ENCODE measurements at places on chromosomes 4 and X.

GRCh38 chrX:22310779-22311178, 38.1 kb downstream of the CBLL2 start:
- DNase-seq, result no peak

DNA sequence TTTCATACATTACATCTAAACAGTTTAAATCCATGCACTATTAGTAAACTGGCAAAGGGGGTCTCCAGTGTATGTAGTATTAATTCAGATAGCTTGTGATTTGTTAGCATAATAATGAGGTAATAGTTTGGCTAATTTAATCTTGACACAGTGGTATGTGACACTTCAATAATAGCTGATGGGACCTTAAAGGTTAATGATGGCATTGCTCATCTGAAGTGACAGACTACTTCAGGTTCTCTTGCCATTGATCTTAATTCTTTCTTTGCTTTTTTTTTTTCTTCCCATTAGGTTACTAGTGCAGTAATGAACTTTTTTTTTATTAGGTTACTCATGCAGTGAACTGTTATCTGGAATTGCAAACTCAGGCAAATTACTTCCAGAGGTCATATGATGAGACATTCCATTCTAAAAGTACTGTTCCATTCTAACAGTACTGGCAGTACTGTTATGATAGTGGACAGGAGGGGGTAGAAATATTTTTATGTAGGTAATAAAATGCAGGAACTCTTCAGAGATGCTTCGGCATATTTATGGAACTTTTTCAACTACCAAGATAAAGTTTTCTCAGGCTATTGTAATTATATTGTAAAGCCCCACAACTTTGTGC, 911.3 kb upstream of the LCORL start:
- DNase-seq, result no peak

DNA sequence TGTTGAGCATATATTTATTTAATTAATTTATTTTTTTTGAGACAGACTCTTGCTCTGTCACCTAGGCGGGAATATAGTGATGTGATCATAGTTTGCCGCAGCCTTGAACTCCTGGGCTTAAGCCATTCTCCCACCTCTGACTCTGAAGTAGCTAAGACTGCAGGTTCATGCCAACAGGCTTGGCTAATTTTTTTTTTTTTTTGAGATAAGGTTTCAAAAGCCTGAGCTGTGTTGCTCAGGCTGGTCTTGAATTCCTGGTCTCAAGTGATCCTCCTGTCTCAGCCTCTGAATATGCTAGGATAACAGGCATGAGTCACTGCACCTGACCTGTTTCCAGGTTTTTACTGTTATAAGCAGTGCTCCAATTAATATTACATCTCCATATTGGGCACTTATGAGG, 4.8 kb downstream of the ADD1 start:
- peak; percentile 57 for DNase-seq

- no peak for DNase-seq
Measured at GRCh38 chr4:112371361-112371760, 74.2 kb downstream of the ALPK1 start.

DNA sequence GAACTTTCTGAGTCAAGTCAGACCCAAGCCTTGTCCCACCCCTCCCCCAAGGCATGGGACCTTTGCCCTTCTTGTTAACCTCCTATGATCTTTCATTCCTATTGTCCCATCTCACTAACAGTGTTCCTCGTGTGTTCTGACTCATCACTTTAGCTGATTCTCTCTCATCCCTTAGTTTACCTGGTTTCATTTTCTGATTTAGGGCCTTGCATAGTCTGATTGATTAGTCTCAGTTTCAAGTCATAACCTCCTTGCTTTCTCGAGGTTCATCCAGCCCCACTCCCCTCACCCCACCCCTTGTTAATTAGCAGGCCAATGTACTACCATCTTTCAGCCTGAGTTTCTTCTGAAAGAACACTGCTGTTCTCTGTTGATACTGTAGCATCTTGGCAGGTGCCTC, 517.4 kb downstream of the RPA4 start:
- no peak for DNase-seq

- DNase-seq, result no peak
Measured at GRCh38 chrX:13536551-13536950, 32.9 kb upstream of the EGFL6 start.

DNA sequence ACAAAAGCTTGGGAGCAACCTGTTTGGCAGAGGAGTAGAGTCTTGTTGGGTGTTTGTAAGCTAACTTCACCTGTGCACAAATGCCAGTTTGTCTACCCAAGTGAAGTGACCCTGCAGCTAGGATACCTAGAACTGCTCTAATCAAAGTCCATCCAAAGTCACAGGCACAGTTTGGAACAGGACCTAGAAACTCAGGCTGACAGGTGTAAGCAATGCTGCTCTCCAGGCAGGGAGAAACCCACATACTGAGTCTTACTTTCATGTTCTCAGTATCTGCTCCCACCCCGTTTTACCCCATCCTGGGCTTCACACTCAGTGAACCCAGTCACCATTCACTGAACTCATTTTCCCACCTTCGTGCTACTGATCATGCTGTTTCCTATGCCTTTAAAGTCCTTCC, 40.3 kb downstream of the MAML3 start:
- no peak for DNase-seq

DNA sequence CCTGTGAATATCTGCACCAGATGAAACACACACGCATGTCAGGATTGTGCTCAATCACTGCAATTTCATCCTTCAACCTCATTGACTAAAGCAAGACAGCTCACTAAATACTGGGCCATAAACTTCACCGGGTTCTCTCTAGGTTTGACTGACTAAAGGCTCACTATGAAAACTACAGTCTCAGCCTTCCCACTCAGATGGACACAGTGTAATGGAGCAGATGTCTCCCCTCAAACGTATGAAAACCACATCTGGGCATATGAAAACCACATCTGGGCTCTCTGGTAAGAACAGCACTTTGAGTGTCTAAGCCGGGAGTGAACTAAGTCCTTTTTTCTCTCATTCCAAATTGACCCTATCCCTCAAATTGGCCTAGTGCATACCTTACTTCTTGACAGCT, 15.2 kb downstream of the GEMIN8 start:
- DNase-seq, result no peak

- DNase-seq, result no peak
Measured at GRCh38 chr4:17531538-17532285, 16.7 kb downstream of the CLRN2 start.

- no peak for DNase-seq
Measured at GRCh38 chr4:23999714-24000469, 110.0 kb upstream of the PPARGC1A start.

DNA sequence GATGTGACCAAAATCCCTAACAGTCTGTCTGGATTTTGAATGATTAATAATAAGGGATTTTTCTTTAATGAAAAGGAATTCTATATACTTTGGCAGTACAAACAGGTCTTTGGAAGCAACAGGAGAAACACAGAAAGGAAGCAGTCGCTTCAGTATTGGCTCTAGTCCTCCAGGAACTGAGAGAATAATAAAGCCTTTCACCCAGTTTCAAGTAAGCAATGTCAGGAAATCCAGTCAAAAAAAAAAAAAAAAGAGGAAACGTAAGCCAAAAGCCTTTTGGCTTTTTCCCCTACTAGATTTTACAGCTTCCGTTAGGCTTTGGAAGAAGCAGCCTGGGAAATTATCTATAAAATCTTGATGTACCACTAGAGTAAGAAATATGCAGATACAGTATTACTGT, 61.7 kb upstream of the HDAC8 start:
- no peak for DNase-seq

DNA sequence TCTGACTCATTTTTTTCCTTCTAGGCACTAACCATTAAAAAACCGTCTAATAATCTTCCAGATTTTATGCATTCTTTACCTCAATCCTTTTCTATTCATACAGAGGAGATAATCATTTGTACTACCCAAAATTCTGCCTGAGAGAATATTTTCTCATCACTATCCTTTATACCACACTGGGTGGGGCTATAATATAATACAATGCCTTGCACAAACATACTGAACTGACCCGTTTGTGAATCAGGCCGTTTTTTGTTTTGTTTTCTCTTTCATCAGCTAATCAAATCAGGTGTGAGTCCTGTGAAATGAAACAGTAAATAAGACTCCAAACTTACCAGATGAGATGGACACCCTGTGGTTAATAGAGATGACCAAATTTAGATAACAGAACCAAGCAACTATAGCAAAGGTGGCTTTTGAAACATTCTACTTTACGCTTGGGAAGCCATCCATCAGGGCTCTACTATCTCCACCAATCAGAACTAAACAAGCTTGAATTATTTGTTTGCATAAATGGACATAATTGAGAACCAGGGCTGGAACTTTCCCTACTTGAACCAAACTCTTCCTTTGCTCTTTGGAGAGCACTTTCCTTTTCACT, 573.0 kb downstream of the GABRG1 start:
- DNase-seq, result no peak

GRCh38 chrX:45714866-45715265, 514.2 kb upstream of the DIPK2B start:
- no peak for DNase-seq

GRCh38 chr4:150178161-150178560, 99.9 kb downstream of the DCLK2 start:
- no peak for DNase-seq

- DNase-seq, result peak; percentile 43
Measured at GRCh38 chr4:107913283-107913899, 18.0 kb upstream of the CYP2U1 start.

- DNase-seq, result no peak
Measured at GRCh38 chr4:106034751-106035150, 139.5 kb downstream of the NPNT start.

GRCh38 chr4:874056-874455, 48.1 kb upstream of the CPLX1 start:
- no peak for DNase-seq

DNA sequence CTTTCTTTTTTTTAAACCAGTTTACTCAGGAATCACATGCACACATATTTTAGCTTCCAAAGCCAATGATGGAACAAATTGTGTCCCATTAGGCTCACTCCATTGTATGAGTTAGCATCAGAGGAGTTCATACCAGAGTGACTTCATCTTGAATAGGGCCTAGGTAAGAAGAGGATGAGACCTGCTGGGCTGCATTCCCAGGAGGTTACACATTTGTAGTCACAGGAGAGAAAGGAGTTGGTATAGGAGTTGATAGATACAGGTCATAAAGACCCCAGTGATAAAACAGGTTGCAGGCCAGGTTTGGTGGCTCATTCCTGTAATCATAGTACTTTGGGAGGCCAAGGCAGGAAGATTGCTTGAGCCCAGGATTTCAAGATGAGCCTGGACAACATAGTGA, 9.3 kb downstream of the PDGFRA start:
- DNase-seq, result no peak

DNA sequence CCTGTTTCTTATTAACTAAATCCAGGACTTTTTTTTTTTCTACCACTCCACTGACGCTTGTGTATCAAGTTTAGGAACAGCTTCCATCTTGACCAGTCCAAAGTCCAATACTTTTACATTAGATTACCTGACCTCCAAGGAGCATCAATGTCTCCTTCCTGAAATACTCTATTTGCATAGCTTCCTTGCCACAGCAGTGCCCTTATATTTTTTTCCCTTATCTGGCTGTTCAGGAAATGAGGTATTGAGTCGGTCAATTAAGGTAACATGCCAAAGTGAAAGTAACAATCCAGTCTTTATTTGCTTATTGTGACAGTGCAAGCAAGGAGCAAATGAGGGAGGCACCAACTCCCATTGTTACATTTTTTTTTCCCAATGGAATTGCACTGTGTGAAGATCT, 730.8 kb upstream of the NDST4 start:
- DNase-seq, result no peak

DNA sequence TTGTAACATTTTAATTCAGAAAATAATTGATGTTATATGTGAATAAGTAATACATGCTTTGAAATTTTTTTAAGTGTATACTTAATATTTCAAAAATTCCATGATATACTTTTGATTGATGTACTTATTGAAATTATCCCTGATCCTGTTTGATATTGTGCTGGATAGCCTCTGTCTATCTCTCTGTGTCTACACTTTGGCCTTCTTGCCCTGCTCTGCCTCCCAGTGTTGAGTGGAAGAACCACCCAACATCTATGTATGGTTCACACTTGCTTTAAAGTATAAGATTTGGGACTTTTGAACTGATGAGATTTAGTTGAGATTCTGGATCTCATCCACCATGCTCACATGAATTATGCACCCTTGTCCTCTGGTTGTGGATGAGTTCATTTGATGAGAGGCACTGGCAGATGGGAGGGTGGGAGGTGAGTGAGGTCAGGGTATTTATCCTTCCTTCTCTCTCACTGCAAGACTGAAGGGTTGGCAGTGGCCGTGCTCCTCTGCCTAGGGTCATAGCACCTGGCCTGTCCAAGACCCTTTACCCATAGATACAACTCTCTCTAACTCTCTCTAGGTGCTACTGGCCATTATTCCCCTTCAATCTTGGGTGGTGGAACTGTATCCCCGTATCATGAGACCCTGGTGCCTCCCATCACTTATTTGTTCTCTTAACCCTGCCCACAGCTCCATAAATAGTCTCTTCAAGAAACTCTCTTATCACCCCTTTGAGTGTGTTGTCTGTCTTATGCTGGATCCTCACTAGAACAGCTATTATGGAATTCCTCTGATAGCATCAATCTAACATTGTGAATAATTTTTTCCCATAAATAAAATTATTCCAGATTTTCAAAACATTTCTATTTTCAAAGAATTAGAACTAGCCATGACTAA, 75.2 kb downstream of the CORIN start:
- DNase-seq, result no peak

DNA sequence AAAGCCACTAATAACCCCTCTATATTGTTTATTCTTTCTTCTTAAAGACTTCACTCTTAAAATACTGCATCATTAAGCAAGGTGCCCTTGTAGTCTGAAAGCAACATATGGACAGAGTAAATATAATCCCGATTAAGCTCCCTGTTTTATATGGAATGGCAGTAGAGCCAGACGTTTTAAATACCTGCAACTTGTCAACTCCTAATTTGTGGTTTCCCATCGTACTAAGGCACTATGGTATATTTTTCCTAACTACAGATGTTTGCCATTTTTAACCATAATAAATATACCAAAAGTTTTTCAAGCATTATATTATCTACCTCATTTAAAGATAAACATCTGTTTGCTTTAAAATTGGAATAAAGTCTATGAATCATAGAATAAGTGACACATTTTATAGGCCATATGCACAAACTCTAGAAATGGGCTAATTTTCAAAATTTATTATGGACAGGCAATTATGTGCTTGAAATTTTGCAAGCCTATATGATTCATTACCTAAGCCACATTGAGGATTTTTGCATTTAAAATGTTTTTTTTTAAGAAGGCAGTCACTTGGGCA, 194.6 kb downstream of the FRMPD4 start:
- no peak for DNase-seq

DNA sequence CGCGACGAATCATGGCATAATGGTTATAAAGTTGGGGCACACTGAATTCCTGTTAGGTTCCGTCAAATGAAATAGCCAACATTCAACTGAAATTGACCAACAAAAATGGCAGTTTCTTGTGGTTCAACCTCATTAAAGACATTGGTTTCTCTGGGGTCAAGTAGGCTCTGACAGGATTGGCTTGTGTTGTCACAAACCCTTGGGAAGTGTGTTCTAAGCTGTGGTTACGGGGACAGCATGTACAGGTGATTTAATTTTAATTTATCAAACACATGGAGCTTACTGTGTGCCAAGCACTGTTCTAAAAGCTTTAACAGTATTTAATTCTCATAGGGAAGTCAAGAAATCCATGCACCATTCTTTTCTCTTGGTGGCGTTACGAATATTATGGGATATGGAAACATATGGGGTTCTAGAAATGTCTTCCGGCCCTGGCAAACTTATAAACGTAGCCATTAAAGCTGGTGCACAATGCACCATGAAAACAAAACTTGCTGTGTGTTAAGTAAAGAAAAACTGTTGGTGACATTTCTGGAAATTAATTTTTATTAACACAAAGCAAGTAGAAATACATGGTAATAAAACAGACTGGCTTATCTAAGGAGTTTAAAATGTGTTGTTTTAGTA, 891 bp downstream of the XK start:
- no peak for DNase-seq

All from body of pancreas (tissue), 4 donors.